Stimulated activated CD8-positive, alpha-beta memory T cell treated with anti-CD3 and anti-CD28 coated beads, Interleukin-2, amount 100 ng/mL, for 1 hour (primary cell): ENCODE measurements at places on chromosomes 16 and 17.

GRCh38 chr17:69555056-69555455 lies 140.6 kb downstream of the MAP2K6 start:
- DNase-seq: no peak

GRCh38 chr17:3040882-3041281 lies 22.5 kb downstream of the OR1D5 start:
- DNase-seq: no peak

DNA sequence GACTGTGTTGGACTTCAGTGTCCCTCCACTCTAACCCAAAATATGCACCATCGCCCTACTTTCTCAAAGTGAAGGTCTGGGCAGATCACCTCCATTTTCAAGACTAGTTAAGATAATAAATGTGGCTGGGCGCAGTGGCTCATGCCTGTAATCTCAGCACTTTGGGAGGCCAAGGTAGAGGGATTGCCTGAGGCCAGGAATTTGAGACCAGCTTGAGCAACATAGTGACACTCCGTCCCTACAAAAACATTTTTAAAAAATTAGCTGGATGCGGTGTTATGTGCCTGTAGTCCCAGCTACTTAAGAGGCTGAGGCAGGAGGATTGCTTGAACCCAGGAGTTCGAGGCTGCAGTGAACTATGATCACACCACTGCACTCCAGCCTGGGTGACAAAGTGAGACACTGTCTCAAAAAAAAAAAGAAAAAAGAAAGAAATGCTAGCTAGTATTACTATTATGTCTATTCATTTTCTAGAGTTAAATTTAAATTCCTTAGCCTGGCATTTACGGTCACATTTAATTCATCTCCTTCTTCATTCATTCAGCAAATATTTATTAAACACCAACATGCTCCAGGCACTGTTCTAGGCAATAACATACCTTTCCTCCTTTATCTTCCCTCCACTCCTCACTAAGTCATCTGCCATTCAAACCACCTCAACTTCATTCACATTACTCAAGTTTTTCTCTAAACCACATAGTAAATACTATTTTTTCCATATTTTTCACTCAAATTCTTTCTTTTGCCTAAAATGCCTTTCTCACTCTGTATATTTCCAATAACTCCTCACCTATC lies 96.1 kb upstream of the XYLT1 start:
- DNase-seq: no peak

DNA sequence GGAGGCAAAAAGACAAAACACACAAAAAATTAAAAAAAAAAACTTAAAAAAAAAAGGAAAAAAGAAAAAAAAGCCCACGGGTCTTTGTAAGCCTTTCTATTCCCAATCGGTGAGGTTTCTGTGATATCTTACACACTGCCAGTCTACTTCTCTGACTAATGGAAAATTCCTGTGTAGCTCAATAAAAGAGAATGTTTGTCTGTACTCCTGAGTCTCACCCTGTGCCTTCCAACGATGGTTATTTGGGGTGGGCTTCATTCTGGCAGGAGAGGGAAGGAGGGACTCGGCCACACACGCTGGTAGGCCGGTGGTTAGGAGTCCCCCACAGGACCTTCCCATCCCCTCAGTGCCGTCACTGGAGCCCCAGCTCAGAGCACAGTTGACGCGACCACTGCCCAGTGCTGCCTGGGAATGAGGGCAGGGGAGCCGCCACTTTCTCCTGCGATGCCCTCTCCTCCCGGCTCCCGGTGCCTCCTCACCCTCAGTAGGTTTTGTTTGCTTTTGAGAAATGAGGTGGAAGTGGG lies 68.0 kb downstream of the AMFR start:
- no peak for DNase-seq

DNA sequence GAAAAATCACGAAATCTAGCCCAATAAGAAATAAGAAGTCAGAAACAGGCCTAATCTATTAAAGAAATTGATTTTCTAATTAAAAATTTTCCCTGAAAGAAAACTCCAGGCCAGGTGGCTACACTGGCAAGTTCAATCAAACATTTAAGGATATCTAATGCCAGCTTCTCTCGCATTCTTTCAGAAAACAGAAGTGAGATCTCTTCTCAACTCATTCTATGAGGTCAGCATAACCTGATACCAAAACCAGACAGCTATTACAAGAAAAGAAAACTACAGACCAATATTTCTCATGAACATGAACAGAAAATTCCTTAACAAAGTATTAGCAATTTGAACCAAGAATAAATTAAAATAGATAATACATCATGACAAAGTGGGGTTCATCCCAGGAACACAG lies 52.4 kb downstream of the AXIN2 start:
- no peak for DNase-seq

DNA sequence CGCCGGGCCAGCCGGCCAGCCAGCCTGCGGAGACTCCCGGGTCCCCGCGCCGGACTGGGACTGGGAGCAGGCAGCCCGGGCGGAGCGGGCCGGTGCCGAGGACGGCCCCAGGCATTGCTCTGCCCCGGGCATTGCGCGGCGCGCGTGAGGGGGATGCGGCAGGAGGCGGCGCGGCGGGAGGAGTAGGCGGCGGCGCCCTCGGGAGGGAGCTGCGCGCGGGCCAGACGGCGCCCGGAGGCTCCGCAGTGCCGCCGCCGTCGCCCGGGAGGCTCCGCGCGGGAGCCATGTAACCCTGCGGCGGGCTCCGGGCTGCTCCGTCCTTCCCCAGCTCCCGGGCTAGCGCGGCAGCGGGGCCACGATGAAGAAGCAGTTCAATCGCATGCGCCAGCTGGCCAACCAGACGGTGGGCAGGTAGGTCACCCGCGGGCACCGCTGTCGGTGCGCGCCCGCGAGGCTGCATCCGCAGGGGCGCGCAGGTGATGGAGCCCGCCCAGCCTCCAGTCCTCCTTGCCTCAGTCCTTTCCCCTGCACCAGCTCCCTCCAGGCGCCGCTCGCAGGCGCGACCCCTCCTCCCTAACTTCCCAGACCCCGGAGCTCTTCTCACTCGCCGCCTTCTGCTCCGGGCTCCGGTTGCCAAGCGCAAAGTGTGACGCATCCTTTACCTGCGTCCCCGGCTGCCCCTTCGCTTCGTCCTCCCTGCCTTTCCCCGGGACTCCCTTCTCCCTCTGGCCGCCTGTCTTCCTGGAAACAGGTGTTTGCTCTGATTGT lies at the start of gene ARHGAP44:
TSS of gene ARHGAP44 (plus strand) at position 18 of the 768 bp plus-strand sequence. CDS start at position 359, 341 bp downstream.
- no peak for DNase-seq

- DNase-seq: no peak
Observed at GRCh38 chr17:44351464-44351863, 6.4 kb downstream of the GRN start.

GRCh38 chr17:59512844-59513385 lies 52.5 kb upstream of the DHX40 start:
- no peak for DNase-seq

GRCh38 chr17:352421-353212 lies at the start of gene RPH3AL:
Gene RPH3AL, minus strand, starts transcription at chr17:352807. Its CDS starts 25,264 bp downstream, at chr17:327543.
- DNase-seq: no peak

- no peak for DNase-seq
Observed at GRCh38 chr17:76558198-76559095, 18.6 kb downstream of the PRCD start.

- no peak for DNase-seq
Observed at GRCh38 chr17:2936771-2937321, 126.6 kb downstream of the OR1D5 start.

- no peak for DNase-seq
Observed at GRCh38 chr17:6526362-6527152, 29.8 kb downstream of the PITPNM3 start.

DNA sequence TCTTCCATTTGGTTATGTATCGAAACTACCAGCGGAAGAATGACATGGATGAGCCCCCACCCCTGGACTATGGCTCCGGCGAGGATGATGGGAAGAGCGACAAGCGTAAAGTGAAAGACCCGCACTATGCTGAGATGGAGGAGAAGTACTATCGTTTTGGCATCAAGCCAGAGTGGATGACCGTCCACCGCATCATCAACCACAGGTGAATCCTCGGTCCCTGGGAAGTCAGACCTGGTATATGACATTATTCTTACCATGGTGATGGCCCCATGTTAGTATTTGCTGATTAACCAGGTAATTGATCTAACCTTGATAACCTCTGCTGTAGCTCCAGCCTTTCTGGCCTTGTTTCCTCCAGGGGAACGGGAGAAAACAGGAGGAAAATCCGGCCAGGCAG lies 8.5 kb downstream of the CHD3 start:
- no peak for DNase-seq

GRCh38 chr17:34479371-34479770 lies 100.0 kb upstream of the TMEM132E start:
- DNase-seq: no peak

DNA sequence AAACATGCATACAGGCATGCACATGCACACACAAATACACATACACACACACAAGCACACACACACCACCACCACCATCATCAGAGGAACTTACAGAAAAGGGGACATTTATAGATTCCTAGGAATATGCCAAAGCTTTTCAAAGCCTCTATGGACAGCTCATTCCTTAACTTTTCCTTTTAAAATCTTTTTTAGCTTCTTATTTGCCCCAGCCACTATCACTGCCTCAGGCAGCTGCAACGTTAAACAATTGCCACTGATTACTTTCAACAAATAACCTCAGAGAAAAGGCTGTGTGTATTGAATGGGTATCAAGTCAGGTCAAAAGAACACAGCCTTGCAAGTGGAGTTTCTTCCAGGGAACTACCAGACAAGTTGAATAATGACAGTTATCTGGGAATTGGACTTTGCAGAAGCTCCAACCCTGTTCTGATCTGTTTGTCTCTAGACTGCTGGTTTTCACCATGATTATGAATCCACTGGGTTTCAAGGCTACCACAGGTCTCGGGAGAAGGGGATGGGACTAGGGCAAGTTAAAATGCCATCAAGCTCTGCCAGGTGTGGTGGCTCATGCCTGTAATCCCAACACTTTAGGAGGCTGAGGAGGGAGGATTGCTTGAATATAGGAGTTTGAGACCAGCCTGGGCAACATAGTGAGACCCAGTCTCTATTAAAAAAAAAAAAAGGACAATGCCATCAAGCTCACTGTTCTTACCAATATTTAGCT lies 21.9 kb upstream of the BEAN1 start:
- no peak for DNase-seq

GRCh38 chr16:70604407-70605282 lies 41.7 kb upstream of the IL34 start:
- DNase-seq: no peak

DNA sequence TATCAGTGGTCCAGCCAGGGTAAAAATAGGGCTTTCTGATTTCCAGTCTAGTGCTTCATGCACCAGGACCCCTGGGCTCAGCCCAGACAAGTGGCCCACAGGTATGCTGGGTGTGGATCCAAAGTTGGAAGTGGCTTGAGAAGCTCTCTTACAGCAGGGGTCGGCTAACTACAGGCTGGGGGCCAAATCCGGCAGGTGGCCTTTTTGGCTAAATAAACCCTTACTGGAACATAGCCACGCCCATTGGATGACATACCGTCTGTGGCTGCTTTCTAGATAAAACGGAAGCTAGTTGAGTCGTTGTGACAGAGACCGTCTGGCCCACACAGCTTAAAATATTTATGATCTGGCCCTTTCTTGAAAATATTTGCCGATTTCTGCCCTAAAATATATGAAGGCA lies 119.0 kb upstream of the CDC42EP4 start:
- no peak for DNase-seq

GRCh38 chr17:41118721-41119120 lies 548 bp upstream of the KRTAP4-11 start:
- no peak for DNase-seq

DNA sequence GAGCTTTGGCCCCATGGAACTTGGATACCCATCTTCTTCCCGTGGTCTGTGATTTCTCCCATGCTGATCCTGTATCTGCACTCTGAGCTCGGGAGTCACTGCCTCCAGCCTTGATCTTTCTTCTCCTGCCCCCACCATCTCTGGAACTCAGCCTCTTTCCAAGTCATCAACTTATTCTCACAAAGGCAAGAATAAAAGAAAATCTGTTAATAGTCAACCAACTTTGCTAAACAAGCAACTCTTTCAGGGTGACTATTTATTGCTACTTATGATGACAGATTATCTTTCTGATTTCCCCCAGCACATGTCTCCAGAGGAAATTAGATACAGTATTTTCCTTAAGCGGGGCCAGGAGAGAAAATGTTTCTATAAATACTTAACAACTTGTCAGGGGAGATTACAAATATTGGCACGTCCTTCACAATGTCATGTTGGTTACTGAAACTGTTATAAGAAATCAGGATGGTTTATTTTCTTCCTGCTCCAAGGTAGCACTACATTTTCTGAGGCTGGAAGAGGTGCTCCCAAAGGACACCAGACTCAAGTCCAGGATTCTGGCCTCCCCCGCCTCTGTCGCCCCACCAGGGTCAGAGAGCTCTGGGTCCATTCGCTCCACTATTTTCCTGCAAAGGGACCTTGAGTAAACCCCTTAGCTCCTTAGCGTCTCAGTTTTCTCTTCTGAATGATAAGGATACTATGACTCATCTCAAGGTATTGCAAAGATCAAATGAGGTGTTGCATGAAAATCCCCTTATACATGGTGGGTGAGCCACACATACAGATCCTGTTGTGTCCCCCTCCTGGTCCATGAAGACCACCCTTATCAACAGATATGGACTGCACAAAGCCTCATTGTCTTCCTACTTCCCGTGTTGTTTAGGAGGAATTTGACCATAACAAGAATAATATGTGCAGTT lies 205.2 kb upstream of the WSCD1 start:
- DNase-seq: no peak

DNA sequence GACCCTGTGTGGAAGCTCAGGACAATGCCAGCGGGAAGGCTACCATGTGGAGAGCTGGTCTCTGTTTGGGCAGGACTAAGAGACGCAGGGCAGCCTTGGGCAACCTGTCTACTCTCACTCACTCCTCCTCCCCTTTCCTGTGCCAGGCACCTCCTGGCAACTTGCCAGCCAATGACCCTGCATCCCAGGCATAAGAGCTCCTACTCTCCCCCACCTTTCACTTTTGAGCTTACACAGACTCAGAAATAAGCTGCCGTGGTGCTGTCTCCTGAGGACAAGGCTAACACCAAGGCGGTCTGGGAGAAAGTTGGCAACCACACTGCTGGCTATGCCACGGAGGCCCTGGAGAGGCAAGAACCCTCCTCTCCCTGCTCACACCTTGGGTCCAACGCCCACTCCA lies 2.6 kb downstream of the HBM start:
- no peak for DNase-seq

DNA sequence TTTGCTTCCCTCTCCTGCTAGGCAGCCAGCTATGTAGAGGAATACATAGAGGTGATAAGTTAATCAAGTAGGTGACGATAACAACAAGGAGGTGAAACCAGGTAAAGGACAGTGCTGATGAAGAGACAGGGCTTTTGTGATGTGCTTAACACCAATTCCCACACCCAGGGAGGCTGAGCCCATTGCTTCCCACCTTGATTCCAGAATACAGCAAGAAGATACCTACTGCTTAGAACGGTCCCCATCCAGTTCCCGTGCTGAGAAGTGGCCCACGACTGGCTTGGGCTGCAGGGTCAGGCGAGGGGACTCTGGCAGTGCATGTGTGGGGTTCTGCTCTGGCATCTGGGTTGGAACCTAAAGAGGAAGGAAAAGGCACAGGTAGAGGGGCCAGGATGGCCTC lies 16.1 kb upstream of the GFAP start:
- DNase-seq: no peak
